NCI-H1092 (cell line): ENCODE measurements at places on chromosomes 5 and 9.

DNA sequence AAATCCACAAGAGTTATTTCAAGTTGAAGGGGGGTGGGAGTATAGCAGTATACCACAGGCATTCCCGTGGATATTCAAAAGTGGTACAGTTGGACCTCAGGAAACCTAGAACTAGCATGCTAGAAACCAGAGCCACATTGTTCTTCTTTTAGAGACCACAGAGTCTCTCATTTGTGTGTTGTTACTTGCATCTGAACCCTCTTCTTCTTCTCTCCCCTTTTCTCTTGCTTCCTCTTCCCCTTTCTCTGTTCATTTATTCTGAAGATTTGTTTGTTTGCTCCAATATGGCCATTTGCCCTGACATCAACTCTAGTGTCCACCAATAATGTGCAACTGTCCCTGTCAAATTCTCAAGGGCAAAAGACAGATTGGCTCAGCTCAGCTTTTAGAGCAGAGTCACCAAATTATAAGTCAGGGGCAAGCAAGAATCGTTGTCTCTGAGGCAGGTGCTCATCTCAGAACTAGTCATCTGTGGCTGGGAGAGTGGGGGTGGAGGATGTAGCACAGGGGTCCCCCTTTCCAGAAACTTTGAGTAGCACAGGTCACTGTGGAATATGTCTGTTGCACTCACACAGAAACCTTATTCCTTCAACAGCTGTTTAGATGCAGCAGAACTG is 321.1 kb downstream of the ARRDC3 start:
- no peak for DNase-seq

GRCh38 chr5:56414066-56414465 is 180.9 kb upstream of the ANKRD55 start:
- no peak for DNase-seq

DNA sequence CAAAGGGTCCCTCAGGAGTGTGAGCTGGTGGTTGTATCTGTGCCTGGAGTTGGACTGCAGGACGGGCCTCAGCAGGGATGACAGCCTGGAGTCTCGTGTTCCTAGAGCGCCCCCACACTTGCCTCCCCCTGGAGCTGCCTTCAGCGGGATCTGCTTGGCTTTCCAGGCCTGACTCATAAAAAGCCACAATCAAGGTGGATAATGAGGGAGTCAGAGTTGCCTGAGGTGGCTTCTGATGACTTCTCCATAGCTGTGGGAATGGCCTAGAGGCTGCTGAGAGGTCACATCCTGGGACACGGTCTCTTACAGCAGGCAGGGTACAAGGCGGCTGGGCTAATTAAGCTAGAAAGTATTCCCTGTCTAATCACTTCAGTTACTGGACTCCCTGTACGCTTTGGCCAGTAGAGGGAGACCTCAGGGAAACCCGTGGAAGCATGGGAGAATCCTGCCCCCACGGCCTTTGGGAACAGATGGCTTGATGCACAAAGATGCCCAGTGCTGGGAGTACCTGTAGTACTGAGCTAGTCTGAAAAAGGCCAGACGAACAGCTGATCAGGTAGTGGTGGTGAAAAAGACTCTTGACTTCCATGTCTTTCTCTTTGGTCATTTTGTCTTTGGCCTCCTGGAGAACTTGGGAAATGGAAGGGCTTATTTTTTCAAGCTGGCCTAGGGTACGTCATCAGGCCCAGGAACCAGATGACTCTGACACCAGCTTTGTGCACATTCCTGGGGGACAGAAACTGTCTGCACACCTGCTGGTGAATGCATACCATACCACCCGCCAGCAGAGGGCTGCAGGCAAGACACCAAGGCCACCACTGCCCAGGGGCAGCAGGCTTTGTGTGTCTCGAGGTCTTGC is 16.1 kb upstream of the FRRS1L start:
- DNase-seq: no peak

- no peak for DNase-seq
Measured at GRCh38 chr9:96169901-96170300, 132.1 kb downstream of the HSD17B3 start.

- no peak for DNase-seq
Measured at GRCh38 chr9:95413793-95414192, 96.3 kb upstream of the FANCC start.

DNA sequence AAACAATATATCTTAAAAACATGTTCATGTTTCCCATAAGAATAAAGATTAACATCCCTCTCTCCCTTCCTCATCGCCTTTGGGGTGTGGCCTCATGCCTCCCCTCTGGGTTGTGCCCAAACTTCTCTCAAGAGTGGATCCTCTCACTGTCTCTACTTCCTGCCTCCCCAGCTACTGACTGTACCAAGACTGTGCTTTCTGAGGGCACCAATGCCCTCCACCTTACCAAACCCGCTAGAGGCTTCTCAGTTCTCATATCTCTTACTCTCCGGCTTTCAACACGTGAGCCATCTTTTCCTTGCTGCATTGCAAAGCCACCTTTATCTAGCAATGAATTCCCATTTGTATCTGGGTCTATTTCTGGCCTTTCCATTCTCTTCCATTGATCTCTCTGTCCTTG is 34.4 kb upstream of the KCNIP1 start:
- DNase-seq: no peak

GRCh38 chr9:19975499-19975898 is 186.7 kb upstream of the SLC24A2 start:
- no peak for DNase-seq

GRCh38 chr5:91311168-91311696 is 71.9 kb downstream of the ARRDC3 start:
- no peak for DNase-seq

- DNase-seq: no peak
Measured at GRCh38 chr5:88544671-88545070, 276.0 kb upstream of the TMEM161B start.

GRCh38 chr9:19149230-19149629 is 21.9 kb upstream of the PLIN2 start:
- no peak for DNase-seq

DNA sequence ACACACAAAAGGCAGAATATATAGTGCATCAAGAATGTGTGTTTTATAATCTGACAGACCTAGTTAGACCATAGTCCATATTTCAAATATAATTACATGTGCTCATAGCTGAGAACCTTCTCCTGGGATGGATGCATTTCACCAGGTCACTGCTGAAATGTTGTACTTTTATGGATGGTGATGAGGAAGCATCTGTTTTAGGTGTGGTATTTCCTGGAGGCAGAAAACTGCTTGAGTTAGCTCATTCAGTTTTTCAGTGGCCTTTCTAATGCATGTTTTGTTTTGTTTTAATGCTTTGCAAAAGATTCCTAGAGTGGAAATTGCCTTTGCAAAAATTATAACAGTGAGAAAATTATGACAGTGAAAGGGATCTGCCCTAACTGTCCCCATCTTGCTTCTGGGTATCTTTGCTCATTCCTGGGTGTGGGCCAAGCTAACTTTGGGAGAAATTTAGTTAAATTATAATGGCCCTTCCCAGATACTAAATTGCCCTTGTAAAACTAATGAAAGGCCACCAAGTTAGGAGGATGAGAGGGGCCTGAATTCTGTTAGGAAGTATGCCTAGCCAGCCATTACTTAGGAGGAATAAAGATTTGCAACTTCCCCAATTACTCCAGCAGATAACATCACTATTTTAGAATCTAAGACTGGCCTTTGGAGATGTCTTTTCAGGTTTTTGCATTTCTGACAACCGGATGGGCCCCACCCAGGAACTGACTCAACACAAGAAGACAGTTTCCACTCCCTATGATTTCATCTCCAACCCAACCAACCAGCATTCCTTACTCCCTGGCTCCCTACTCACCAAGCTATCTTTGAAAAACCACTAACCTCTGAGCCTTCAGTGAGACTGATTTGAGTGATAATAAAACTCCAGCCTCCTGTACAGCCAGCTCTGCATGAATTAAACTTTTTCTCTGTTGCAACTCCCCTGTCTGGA is 7.0 kb upstream of the IL12B start:
- no peak for DNase-seq

- DNase-seq: no peak
Measured at GRCh38 chr9:91071184-91071990, 269.8 kb downstream of the SYK start.

DNA sequence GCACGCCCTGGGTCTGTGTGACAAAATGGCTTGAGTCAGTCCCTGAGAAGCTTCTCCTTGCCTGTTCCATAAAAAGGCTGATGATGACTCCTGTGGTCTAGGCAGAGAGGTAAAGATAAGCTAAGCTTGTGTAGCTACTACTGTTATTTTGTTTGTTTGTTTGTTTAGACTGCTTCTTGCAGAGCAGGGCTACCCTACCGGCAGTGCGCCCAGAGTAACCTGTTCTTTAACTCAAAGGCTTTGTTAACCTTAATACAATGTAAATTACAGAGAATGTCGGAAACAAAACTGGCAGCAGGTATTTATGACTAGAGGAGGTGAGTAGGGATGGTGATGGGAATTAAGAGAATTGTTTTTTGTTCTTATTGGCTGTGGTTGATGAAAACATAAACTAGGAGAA is 87.6 kb downstream of the F2RL2 start:
- DNase-seq: no peak

DNA sequence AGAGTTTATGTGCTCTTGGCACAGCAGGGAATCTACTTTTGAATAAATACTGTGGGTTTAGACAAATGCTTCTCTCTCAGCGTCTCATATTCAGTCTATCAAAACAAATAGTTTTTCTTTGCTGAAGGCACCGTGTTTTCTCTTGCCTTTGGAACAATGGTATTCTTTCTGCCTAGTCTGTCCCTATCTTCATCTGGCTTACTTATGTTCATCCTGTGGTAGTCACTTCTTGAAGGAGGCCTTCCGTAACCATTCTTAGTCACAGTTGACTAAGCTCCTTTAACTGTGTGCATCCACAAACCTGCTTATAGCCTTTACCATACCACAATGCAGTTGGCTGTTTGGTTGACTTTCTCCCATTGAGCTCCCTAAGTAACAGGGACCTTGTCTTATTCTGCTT is 45.9 kb downstream of the LARP1 start:
- DNase-seq: no peak

GRCh38 chr5:142587354-142587965 is 98.4 kb downstream of the FGF1 start:
- DNase-seq: no peak

GRCh38 chr9:89807101-89807395 is 202.2 kb downstream of the GADD45G start:
- DNase-seq: no peak
